ENCODE measurements at places on chromosomes 1 and 21.

- DNase-seq: no peak
Observed at GRCh38 chr1:54998677-54999076, at the start of gene BSND. Gene BSND (plus strand): TSS chr1:54998933. CDS start chr1:54999187, 254 bp downstream.

- no peak for DNase-seq
Observed at GRCh38 chr1:237470712-237471338, 419.9 kb downstream of the ZP4 start.

- DNase-seq: no peak
Observed at GRCh38 chr1:68401506-68401905, 48.2 kb downstream of the RPE65 start.

GRCh38 chr1:65231718-65232330 is 77.5 kb upstream of the DNAJC6 start:
- no peak for DNase-seq

DNA sequence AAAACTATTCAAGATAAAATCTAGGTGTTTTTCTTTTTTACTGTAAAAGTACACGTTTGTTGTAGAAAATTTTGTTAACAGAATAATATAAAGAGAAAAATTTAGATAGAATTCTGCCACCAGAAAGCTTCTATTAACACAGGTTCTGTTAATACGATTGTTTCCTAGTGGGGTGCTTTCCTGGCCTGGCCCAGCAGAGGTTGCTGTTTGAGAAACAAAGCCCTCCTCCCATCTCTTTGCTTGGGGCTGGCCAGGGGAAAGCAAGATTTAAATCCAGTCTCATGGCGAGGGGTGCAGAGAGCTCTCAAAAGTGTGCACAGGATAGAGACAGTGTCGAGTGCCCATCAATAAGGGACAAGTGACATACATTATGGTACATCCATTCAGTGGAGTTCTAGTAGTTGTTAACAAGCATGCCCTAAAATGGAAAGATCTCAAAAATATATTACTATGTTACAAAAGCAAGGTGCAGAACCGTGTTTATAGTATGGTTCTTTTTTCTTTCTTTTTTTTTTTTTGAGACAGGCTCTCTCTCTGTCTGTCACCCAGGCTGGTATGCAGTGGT is 14.6 kb upstream of the ACBD3 start:
- DNase-seq: no peak

DNA sequence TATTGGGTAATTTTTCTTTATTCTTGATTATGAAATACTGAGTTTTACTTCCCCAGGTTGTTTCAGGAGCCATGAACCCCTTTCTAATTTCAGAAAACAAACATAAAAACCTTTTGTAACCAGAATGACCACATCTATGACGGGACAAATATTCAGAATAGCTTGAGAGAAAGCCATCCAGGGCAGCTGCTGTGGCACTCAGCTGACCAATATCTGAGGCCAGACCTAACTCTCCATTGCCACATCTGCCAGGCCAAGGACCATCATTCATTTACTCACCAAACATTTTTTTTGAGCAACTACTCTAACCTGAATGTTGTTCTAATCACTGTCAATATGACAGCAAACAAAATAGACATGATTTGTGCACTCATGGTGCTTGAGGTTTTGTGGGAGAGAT is 608.3 kb upstream of the PKN2 start:
- DNase-seq: no peak

DNA sequence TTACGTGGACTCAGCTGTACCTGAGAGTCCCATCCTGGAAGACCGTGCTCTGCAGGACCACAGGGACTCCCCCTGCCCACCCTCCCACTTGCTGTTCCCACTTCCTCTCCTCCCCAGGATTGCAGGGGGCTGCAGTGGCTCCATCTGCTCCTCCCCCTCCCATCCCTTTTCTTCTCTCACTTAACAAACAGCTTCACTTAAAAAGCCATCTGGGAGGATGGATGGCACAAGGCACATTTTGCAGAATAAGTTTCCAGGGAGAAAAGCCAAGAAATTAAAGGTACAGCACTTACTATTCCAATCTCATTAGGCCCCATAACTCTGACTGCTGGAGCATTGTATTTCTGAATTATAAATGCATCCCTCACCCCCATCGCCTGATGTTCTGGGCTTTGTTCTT is 458.7 kb downstream of the PTPRU start:
- DNase-seq: no peak

GRCh38 chr1:206802401-206802800 is 30.1 kb upstream of the IL10 start:
- no peak for DNase-seq

- no peak for DNase-seq
Observed at GRCh38 chr1:206581571-206581981, 30.7 kb downstream of the EIF2D start.

DNA sequence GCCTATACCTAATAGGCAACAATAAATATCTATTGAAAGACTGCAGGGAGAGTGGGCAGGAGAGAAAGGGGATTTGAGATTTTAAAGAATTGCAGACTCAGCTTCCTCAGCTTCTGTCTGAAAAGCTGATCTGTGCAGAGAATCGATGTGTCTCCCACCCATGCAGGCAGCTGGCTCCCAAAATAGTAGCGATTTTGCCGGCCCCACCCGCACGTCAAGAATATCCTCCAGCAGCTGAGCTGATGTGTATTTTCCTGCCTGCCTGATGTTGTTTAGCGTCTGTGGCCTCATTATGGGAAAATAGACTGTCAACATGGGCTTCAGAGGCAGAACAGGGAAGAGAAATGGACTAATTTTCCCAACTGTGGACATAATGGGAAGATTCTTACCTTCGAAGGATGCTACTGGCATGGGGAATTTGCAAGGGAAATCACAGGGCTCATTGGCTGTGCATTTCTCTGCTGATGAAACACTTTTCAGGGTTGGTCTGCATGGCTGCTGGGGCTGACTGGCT is 699.8 kb downstream of the PTPRU start:
- no peak for DNase-seq

DNA sequence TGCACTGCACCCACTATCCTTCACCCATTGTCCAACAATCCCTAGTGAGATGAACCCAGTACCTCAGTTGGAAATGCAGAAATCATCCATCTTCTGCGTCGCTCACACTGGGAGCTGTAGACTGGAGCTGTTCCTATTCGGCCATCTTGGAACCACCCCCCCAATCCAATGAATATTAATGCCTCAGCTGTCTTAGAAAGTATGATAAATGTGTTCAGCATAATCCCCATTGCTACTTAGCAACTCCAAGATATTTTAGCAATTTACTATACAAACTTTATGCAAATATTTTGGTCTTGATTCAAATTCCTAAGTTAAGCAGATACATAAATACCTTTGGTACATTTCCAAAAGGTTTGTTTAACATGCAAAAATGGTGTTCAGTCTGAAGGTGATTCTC is 70.5 kb upstream of the SH3GLB1 start:
- DNase-seq: no peak
